Left kidney (tissue), 8 donors: ENCODE measurements at places on chromosomes 4 and X.

- no peak for DNase-seq
Observed at GRCh38 chr4:77076889-77077635, 1.3 kb upstream of the CCNI start.

DNA sequence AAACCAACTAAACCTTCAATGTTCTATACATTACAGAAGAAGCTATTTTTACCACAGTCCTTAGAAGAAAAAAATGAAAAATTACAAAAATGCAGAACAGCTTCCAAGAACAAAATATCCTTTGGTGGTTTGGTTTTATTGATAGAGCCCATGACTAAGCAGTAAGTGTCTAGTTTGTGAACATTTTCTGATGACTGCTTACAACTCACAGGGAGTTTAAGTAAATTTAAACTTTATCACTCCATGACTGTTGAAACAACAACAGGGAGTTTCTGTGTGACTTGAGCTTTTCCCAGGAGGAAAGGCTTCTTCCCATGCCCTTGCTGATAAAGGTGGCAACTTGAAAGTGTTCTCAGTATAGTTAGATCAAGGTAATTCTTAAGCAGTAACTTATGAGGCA, 2.9 kb downstream of the PF4 start:
- no peak for DNase-seq

- no peak for DNase-seq
Observed at GRCh38 chr4:156946516-156947424, 24.8 kb downstream of the PDGFC start.

DNA sequence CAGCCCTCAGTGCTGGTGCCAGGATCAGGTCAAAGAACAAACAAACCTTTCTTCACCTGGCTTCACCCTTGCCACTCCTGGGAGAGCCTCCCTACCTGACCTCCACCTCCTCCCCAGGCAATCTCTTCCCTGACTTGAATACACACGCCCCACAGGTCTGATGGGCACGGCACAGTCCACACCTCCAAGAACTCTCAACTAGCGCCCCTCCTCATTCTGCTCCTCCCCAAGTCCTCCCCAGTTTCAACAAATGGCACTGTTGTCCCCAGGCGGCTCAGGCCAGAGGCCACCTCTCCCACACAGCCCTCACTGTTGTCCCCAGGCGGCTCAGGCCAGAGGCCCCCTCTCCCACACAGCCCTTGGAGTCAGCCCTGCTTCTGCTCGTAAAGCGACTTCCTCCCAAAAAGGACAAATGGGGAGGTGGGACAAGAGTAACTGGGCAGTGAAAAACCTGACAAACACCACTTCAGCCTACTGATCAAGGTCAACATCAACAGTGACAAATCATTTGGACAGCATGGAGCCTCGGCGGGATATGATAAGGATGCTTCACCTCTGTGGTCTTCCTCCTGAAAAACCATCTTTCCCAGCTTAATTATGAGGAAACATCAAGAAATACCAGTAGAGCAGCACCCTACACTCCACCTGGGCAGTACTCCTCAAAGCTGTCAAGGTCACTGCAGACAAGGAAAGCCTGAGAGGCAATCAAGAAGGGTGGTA, 2.9 kb downstream of the LETM1 start:
- no peak for DNase-seq

DNA sequence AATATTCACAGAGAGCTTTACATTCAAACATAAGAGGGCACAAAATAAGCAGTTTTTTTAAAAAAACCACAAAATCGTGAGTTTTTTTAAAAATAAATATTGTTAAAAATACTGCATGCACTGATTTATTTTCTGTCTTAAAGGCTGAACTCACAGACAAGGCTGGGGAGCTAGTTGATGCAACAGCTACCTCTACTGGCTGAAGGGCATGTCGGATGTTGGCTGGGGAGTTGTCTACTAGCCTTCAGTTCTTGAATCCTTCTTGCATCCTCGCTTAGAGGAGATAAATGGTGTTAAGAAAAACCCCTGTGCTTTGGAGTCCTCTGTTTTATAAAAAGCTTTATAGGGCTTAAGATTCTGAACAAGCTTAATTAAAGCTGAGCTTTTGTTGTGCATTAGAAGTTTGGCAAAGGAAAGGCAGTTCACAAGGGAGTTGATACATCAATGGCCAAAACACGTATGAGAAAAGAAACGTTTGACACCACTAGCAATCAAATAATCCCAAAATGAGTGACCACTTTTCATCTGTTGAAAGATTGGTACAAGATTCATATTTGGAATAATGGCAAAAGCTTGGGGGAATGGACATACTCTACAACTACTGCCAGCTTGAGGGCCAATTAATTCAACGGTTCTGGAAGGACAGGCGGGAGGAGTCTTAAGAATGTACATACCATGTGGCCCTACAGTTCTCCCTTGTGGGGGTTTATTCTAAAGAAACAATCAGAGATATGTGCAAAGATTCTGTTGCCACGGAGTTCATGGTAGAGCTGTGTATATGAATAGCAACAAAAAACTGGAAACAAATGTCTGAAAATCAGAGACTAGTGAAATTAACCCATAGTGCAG, 94.7 kb downstream of the SEL1L3 start:
- peak; percentile 75 for DNase-seq

GRCh38 chr4:42330002-42330592, 67.2 kb upstream of the SHISA3 start:
- DNase-seq: no peak

- no peak for DNase-seq
Observed at GRCh38 chr4:1296324-1297022, 6.8 kb downstream of the MAEA start.

- no peak for DNase-seq
Observed at GRCh38 chr4:11416767-11417113, 12.0 kb downstream of the HS3ST1 start.

- peak; percentile 19 for DNase-seq
Observed at GRCh38 chr4:104966349-104967033, 180.2 kb upstream of the TET2 start.

DNA sequence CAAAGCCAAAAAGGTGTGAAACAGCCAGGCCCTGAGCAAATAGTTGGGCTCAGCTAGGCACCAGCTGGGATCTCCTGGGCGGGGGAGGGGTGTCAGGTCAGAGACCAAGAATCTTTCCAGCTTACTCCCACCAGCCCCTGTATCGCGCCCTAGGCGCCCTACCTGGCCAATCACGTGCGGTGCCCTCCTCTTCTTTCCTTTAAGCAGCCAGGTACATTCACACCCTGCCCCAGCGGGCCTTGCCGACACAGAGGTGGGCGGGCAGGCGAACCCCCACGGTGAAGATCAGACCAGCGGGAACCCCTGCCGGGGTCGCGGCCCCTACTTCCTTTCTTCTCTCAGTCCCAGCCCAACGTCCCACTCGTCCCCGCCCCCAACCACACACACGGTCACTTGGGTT, 9.1 kb downstream of the ARHGAP36 start:
- DNase-seq: no peak

- peak; percentile 82 for DNase-seq
Observed at GRCh38 chr4:99405433-99406115, 29.6 kb downstream of the ADH7 start.

GRCh38 chr4:38131371-38132091, 171.3 kb downstream of the PTTG2 start:
- no peak for DNase-seq

DNA sequence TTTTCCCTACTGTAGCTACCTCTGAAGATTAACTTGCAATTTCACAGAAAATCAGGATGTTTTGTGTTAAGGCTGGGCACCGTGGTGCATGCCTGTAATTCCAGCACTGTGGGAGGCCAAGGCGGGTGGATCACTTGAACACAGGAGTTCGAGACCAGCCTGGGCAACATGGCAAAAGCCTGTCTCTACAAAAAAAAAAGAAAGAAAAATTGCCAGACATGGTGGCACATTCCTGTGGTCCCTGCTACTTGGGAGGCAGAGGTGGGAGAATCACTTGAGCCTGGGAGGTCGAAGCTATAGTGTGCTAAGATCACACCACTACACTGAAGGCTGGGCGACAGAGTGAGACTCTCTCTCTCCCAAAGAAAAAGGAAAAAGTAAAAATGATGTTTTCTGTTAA, 27.4 kb downstream of the APELA start:
- DNase-seq: no peak

DNA sequence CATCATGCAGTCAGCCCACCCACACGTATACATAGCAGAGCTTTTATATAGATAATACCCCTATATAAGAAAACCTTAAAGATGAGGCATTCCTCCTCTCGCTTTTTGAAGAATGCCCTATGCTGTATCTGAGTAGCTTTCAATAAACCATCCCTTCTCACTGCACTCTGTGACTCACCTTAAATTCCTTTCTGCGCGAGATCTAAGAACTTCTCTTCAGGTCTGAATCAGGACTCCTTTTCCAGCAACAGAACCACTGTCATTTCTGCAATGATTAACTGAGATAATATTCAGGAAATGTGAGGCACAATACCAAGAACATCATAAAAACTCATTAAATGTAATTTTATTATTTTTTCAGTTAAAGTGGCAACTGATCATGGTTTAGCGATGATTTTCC, 76.4 kb upstream of the DCLK2 start:
- DNase-seq: no peak

- no peak for DNase-seq
Observed at GRCh38 chr4:12286351-12286750, 857.7 kb upstream of the HS3ST1 start.

DNA sequence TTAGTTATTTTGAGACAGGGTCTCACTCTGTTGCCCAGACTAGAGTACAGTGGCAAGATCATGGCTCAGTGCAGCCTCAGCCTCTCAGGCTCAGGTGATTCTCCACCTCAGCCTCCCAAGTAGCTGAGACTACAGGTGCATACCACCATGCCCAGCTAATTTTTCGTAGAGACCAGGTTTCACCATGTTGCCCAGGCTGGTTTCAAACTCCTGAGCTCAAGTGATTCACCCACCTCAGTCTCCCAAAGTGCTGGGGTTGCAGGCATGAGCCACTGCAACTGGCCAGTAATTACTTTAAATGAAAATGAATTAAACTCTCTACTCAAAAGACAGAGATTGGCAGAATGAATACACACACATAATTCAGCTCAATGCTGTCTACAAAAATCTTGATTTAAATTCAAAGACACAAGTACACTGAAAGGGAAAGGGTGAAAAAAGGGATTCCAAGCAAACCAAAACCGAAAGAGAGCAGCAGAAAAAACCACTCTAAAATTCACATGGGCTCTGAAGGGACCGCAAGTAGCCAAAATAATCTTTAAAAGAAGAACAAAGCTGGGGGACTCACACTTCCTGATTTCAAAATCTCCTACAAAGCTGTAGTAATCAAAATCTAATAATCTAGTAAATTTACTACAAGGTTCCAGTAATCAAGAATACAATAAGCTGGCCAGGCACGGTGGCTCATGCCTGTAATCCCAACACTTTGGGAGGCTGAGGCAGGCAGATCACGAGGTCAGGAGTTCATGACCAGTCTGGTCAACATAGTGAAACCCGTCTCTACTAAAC, 11.8 kb upstream of the SPON2 start:
- DNase-seq: no peak

DNA sequence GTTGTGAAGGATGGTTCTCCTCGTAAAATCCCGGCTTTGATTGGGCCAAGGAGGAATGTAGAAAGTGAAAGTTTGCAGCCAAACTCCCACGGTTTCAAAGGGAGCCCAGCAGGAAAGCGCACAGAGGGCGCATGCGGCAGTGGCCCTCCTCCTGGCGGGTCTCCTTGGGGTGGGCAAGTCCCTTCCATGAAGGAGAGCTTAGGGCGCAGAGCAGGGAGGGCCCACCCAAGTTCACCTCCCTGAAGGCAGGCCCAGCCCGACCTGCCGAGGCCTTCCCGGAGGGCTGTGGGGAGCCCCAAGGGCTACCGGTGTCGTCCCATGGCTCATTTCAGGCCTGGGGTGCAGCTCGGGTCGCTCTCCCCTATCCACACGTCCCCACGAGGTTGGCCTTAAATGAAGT, 2.0 kb downstream of the PDZD4 start:
- no peak for DNase-seq

- no peak for DNase-seq
Observed at GRCh38 chrX:964831-965416, 247.5 kb downstream of the CRLF2 start.

DNA sequence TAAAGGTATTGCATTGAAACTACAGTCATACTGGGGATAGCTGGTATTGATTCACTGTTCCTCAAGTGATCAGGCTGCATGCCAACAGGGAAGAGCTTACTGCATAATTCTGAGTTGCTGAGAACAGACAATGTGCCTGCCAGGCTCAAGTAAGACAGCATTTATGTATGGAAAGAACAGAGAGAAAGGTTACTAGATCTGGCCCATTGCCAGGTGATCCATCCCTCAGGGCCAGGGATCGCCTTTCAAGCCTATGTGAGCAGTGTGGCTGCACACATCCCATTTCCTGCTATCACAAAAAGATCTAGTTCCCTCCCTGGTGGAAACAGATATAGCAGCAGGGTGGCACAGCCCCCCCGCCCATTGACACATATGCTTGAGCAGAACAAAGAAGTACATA, 254.0 kb downstream of the TMA16 start:
- DNase-seq: no peak

GRCh38 chr4:59553063-59553720, 1646.9 kb upstream of the ADGRL3 start:
- no peak for DNase-seq

DNA sequence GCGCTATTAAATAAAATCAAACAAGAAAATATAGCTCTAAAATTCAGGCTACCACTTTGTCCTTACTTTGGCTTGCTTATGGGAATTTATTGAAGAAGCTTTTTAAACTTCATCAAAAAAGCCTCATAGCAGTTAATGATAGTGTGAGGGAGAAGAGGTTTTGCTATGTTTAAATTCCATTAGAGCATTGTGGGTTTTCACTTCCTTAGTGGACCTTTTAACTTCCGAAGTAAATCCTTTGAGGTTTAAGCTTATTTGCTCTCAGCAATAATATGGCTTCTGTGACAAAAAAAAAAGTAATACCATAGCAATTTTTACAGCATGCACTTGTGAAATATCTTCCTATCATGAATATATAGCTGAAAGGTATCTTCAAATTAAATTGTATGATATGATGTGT, 120.2 kb upstream of the NDST4 start:
- DNase-seq: no peak

DNA sequence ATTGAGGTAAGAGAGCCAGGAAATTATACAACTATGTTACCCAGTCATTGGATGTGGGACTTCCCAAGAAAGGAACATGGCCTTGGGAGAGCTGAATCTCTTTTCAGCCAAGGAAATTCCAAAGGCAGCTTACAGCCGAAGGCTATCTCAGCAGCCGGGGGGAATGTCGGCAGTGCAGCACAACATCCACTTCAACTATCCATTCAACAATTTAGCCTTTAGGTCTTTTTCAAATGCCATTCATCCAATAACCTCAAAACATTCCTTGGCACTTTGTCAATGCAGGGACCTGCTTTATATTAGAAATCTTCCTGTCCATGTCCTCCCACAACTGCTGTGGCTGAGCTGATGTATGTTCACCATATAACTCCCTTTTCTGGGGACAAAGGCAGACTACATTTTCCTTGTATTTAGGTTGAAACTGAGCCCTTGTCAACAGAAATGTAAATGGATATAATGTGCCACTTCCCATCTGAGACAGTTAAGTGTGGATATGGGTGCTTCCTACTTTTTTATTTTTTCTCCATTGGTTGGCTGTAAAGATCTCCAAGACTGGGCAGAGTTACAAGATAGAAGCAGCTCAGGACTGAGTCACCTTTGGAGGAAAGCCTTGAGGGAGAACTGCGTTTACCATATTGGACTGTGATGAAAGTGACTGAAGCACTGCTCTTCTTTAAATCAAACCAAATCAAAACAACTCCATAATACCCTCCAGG, 94.8 kb downstream of the GPRIN3 start:
- no peak for DNase-seq

GRCh38 chr4:101102114-101102742, 245.1 kb downstream of the PPP3CA start:
- DNase-seq: no peak
